Astrocyte (in vitro differentiated cells and primary cell): ENCODE measurements at places on chromosomes 16 and 17. TPM values are rescaled to one million over a fixed set of nuclear protein-coding genes. Genes with fewer than 3 reads are reported as not detected.

DNA sequence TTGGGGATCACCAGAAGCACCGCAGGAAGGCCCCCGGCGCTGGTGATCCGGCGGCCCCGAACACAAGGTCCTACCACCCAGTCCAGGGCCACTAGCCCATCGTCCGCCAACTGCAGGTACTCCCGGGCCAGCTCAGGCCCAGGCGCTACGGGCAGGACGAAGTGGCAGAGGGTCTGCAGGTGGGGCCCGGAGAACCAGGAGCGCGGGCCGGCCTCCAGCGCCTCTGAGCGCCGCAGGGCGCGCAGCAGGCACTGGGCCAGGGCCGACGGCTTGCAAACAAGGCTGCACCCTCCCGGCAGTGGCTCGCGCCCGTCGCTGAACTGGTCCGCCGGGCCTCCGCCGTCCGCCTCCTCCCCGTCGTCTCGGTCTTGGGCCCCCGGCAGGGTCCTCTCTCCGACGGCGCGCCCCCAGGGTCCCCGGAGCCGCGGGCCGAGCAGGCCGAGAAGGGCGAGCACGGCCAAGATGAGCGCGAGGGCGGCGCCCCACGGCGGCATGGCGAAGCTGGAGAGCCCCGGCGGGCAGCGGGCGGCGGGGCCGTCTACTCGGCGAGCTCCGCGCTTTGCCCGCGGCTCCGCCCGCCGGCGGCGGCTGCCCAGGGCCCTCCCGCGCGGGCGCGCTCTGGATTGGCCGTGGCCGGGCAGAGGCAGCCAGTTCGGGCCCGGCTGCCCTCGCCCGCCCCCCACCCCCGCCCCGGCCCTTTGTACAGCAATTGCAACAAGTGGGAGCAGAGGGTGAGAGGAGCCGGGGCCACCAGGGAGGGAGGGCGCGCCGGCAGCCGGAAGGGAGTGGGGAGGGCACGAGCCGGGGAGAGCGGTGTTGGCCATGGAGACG is at the start of gene ABHD15:
Gene ABHD15, minus strand, starts transcription at position 565 of the 831 bp plus-strand sequence. Its CDS starts 71 bp downstream, at position 494.
- peaks cover 5% of the 10 kb centered on the region for H3K27me3 ChIP-seq
- no peaks in the 10 kb centered on the region for H3K36me3 ChIP-seq

- no peak overlapping the region for H3K4me3 ChIP-seq
- no peaks in the 10 kb centered on the region for H3K36me3 ChIP-seq
- DNase-seq, result no peak
- no peak overlapping the region for H3K27ac ChIP-seq
- no peaks in the 10 kb centered on the region for H3K27me3 ChIP-seq
- no peaks in the 10 kb centered on the region for H3K4me1 ChIP-seq
Measured at GRCh38 chr16:4646773-4647643, 22.4 kb downstream of the MGRN1 start.

- peaks cover 29% of the 10 kb centered on the region for H3K4me1 ChIP-seq
- no peaks in the 10 kb centered on the region for H3K36me3 ChIP-seq
- H3K27ac ChIP-seq, result no peak within 1 kb of the TSS
- peaks cover 17% of the 10 kb centered on the region for H3K27me3 ChIP-seq
- H3K4me3 ChIP-seq, result peak within 1 kb of the TSS; percentile 19
- no peak for DNase-seq
Measured at GRCh38 chr16:66578651-66579531, at the start of gene CMTM2. Gene CMTM2 (plus strand): TSS chr16:66579463. CDS start chr16:66579608, 145 bp downstream.

DNA sequence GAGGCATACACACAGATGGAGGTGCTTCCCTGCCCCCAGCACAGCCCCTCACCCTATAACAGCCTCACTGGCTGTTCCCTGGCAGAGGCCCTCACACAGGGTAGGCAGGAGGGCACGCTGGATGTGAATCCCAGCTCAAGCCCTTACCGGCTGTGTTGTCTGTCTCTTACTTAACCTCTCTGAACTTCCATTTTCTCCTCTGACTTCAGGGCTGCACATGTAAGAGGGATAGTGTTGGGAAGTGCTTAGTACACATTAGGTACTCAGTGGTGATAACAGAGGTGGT is 24.6 kb upstream of the EIF1 start:
- H3K4me3 ChIP-seq, result no peak overlapping the region
- H3K27me3 ChIP-seq, result no peaks in the 10 kb centered on the region
- no peak overlapping the region for H3K27ac ChIP-seq
- H3K4me1 ChIP-seq, result peaks cover 14% of the 10 kb centered on the region

- no peaks in the 10 kb centered on the region for H3K27me3 ChIP-seq
- peaks cover 21% of the 10 kb centered on the region for H3K4me1 ChIP-seq
- no peak overlapping the region for H3K4me3 ChIP-seq
Measured at GRCh38 chr16:87469169-87469568, 23.7 kb downstream of the ZCCHC14 start.

FOXL1 gene
- total RNA-seq, result 6.1 and 8.1 TPM in 2 replicates

GRCh38 chr17:40182606-40183005 is 5.3 kb downstream of the RAPGEFL1 start:
- H3K27me3 ChIP-seq, result no peaks in the 10 kb centered on the region
- no peak overlapping the region for H3K27ac ChIP-seq
- no peak for DNase-seq
- peaks cover 15% of the 10 kb centered on the region for H3K4me1 ChIP-seq
- H3K4me3 ChIP-seq, result no peak overlapping the region

SLC38A8 gene
- total RNA-seq, result not detected in 2 replicates

KRTAP2-1 gene
- not detected in 2 replicates for total RNA-seq

DNA sequence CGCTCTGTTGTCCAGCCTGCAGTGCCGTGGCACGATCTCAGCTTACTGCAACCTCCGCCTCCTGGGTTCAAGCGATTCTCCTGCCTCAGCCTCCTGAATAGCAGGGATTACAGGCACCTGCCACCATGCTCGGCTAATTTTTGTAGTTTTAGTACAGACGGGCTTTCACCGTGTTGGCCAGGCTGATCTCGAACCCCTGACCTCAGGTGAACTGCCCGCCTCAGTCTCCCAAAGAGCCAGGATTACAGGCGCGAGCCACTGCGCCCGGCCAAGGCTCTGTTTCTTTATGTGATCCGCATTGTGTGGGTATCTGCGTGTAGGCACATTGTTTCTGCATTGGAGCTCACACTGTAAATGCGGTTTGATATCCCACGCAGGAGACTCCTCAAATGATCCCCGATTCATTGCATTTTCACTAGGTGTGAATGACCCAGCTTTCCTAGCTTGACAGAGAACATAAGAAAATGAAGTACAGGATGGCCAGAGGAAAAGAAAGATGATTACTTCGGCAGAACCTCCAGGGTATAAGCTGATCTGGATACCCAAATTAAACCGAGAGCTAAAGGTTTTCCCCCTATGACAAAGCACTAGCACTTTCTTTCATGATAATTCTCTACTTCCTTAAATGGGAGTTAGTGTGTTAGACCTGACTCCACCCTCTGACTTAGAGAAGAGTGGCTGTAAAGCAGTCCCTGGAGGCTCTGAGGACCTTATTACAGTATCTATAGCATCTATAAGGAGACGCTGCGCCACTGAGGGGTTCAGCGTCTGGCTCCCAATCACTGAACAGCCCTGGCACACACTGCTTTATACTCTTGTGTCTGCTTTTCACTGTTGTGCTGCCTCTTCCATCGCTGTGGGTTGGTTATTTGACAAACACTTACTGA is 17.3 kb downstream of the COTL1 start:
- H3K4me1 ChIP-seq, result peaks cover 68% of the 10 kb centered on the region
- no peak for DNase-seq
- H3K27ac ChIP-seq, result peak overlapping the region; percentile 46
- no peak overlapping the region for H3K4me3 ChIP-seq

DHRS7C gene
- total RNA-seq, result not detected in 2 replicates

DNA sequence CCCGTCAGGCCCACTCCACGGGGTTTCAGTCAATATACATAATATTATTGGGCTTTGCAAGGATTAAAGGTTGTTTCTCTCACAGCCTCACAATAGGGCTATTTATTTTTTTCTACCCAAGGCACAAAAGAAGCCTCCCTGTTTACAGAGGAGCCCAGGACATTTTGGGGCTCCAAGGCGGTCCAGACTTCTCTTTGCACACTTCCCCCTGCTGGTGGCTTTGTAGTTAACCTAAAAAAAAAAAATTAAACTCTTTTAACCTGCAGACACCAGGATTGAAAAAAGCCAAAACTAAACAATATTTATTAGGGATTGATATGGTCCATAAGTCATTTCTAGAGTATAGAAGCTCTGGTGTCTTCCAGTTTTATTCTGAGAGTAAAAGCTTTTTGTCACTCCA is 169.7 kb upstream of the ZFHX3 start:
- DNase-seq, result no peak
- H3K4me1 ChIP-seq, result peaks cover 18% of the 10 kb centered on the region
- H3K27me3 ChIP-seq, result no peaks in the 10 kb centered on the region
- no peak overlapping the region for H3K27ac ChIP-seq

DNA sequence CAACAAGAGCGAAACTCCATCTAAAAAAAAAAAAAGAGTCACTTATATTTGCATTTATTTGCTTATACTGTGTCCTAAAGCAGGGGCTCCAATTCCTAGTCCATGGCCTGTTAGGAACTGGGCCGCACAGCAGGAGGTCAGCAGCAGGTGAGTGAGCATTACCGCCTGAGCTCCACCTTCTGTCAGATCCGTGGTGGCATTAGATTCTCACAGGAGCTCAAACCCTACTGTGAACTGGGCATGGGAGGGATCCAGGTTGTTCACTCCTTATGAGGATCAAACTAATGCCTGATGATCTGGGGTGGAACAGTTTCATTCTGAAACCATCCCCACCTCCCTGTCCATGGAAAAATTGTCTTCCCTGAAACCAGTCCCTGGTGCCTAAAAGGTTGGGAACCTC is 24.9 kb downstream of the ITGB3 start:
- no peak for DNase-seq
- peaks cover 55% of the 10 kb centered on the region for H3K4me1 ChIP-seq
- H3K36me3 ChIP-seq, result no peaks in the 10 kb centered on the region
- H3K27ac ChIP-seq, result peak overlapping the region; percentile 95
- no peaks in the 10 kb centered on the region for H3K27me3 ChIP-seq

CBX2 gene
- total RNA-seq, result 3.9 and 6.7 TPM in 2 replicates

CD300LF gene
- not detected in 2 replicates for total RNA-seq

MARVELD3 gene
- 0.89 and 1.4 TPM in 2 replicates for total RNA-seq

DNA sequence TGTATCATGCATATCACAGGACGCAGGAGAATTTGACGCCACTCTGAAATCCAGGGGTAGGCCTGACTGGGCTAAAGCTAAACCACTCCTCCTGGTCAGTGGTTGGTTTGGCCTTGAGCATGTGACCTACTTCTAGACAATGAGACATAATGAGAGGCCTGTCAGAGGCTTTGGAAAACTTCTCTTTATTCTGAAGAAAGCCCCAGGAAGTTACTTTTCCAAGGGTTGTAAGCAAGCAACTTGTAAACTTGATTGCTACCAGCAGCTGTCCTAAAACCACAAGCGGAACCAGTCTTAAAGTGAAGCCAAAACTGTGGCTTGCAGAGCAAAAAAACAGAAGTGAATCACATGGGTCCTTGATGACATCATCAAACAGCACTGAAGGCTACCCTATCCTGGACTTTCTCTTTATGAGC is 138.2 kb upstream of the COX10 start:
- H3K4me3 ChIP-seq, result no peak overlapping the region
- no peak overlapping the region for H3K27ac ChIP-seq
- no peaks in the 10 kb centered on the region for H3K27me3 ChIP-seq

SMARCE1 gene
- total RNA-seq, result 75.0 and 89.5 TPM in 2 replicates

KRTAP1-5 gene
- not detected in 2 replicates for total RNA-seq

DNA sequence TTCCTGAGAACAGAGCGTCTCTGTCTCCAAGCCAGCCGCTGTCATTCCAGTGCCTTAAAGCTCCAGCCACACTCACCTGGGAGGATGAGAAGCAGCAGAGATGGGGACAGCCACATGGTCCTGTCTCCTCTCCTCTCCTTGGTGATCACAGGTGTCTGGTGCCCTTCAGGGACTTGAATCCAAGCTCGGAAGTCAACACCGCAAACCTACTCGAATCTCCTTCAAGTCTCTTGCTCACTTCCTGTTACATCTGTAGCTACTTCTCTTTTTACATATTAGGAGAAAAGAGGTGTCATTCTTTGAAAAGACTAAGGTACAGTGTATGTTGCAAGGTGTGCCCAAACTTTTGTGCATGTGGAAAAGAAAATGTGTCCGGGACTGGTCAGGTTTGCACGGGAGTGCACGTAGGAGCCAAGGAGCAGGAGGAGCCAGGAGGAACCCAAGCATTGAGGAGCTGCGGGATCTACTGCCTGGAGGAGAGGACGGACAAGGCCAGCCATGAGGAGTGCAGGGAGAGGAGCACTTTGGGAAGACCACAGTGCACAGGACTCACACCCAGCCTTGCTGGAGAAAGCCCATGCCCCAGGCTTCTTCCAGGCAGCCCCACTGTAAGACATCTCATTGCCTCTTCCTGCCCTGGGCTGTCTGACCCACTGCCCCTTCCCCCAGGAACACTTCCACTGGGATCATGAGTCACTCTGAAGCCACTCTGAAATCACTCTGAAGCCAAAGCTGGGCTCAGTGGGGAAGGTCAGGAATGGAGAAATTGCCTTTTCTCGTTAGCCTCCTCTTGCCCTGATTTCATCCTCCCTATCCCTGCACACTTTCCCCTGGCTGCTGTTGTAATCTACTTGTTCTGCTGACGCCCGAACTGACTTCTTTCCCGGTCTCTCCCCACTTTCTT is at the start of gene CD300LD:
Gene CD300LD, minus strand, starts transcription at position 197 of the 904 bp plus-strand sequence. Its CDS starts 81 bp downstream, at position 116.
- H3K4me3 ChIP-seq, result no peak within 1 kb of the TSS
- no peak within 1 kb of the TSS for H3K27ac ChIP-seq
- H3K36me3 ChIP-seq, result no peaks in the 10 kb centered on the region

DNA sequence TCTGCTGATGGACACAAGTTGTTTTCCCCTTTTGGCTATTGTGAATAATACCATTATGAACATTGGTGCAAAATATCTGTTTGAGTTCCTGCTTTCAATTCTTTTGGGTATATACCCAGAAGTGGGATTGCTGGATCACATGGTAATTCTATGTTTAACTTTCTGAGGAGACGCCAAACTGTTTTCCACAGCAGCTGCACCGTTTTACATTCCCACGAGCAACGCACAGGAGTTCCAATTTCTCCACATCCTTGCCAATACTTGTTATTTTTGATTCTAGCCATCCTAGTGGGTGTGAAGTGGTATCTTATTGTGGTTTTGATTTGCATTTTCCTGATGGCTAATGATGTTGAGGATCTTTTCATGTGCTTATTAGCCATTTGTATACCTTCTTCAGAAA is 43.4 kb upstream of the GAS7 start:
- no peak overlapping the region for H3K27ac ChIP-seq
- no peaks in the 10 kb centered on the region for H3K4me1 ChIP-seq
- no peaks in the 10 kb centered on the region for H3K36me3 ChIP-seq
- no peak overlapping the region for H3K4me3 ChIP-seq
- no peak for DNase-seq
